ENCODE measurements at places on chromosomes 7 and 10.

DNA sequence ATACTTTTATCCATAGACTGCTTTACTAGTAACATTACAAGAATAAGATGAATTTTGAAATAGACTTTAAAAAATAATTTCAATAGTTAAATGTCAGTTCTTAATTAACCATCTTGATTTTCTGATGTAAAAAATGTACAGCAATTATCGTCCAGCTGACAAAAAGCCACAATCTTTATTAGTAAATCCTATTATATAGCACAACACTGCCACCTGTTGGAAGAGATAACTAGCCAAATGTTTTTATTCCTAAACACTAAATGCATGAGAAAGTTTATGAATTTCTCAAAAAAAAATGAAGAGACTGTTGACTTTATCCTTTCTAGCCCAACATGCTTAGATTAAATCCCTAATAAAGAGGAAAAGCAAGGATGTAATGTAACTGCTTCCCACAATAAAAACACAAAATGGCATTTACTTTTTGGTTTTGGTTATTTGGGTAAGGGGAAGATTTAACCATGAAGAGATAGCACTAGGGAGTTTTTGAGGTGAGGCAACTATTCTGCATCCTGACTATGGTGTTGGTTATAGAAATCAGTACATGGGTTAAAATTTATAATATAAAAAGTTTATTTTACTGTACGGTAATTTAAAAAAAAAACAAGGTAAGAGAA lies 8.0 kb downstream of the COA1 start:
- no peak for DNase-seq

GRCh38 chr10:123509338-123509737 lies 156.8 kb upstream of the GPR26 start:
- DNase-seq, result no peak

DNA sequence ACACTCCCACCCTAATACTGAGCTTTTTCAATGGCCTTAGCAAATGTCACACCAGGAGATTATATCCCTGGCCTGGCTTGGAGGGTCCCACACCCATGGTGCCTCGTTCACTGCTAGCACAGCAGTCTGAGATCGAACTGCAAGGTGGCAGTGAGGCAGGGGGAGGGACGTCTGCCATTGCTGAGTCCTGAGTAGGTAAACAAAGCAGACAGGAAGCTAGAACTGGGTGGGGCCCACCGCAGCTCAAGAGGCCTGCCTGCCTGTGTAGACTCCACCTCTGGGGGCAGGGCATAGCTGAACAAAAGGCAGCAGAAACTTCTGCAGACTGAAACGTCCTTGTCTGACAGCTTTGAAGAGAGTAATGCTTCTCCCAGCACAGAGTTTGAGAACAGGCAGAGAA lies 338.9 kb upstream of the MBL2 start:
- DNase-seq, result peak; percentile 1

- no peak for DNase-seq
Measured at GRCh38 chr7:43873300-43873699, 4.0 kb upstream of the MRPS24 start.

DNA sequence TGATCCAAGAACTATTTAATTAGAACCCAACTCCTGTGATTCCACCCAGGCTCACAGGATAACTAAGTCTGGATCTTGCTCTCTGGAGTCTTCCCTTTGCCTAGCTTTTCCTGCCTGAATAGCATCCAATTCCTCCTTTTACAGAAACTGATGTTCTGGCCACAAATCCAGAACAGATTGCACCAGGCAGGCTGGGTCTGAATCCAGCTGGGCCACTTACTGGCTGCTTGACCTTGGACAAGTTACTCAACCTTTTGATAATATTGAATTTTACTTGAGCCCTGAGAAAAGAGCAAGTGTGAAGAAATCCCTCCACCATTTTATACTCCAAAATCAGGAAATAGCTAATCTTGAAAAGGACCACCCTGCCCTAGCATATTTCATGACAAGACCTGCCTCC lies 55.5 kb upstream of the SLC35G1 start:
- DNase-seq, result no peak

- DNase-seq, result no peak
Measured at GRCh38 chr7:14228341-14228740, 238.9 kb upstream of the ETV1 start.

GRCh38 chr10:5563991-5564536 lies 39.3 kb downstream of the CALML3 start:
- peak; percentile 71 for DNase-seq

DNA sequence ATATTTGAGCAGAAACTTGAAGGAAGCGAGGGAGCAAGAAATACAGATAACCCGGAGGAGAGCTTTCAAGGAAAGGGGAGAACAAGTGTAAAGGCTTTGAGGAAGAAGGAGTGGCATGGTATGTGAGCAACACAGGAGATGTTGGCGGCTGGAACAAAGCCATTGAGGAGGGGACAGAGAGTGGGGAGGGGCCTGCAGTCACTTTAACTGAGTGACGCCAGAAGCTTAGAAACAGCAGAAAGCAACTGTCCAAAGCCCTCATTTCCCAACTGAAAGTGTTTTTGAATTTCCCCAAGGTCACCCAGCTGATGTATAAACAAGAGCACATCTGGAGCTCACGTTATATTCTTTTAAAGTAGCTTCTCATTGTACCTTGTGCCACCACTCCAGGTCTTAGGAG lies 19.1 kb downstream of the AUTS2 start:
- DNase-seq, result no peak

- DNase-seq, result no peak
Measured at GRCh38 chr7:101845974-101846373, 28.5 kb downstream of the CUX1 start.

- no peak for DNase-seq
Measured at GRCh38 chr10:72561745-72562166, 64.1 kb downstream of the MICU1 start.
